ENCODE measurements at places on chromosomes 2 and 18.

DNA sequence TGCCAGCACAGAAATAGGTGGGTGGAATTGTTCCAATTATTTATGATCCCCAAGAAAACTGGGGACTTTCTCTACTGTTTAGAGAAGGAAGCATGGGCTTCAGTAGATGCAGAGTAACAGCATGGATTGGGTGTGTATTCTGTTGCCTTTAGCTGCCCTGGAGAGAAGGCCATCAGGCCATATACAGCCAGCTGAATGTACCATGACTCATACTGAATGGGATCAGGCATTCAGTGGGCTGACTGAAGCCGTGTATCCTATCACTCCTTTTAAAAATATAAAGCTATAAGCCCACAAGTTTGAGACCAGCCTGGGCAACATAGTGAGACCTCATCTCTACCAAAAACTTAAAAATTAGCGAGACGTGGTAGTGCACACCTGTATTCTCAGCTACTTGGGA, 16.7 kb upstream of the PLEKHM3 start:
- DNase-seq, result no peak

DNA sequence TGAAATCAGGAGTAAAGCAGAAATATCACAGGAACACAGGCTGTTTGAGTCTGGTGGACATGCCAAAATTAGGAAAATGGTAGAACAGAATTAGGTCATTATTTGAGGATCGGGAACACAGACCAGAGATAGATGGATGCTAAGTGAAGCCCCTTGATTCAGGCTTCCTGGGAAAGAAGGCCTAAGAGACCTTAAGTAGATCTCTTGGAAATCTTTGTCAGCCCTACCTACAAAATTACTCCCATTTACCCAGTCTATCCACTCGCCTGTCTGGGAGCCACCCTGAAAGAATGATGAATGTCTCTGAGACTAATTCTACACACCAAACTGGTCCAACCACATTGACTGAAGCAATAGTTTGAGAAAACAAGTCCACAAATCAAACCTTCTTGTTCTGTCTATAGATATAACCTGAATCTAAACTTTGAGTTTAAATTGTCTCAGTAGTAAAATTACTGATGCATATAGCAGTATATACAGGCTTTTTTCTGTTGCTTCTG, 36.6 kb upstream of the TANK start:
- peak; percentile 9 for DNase-seq

DNA sequence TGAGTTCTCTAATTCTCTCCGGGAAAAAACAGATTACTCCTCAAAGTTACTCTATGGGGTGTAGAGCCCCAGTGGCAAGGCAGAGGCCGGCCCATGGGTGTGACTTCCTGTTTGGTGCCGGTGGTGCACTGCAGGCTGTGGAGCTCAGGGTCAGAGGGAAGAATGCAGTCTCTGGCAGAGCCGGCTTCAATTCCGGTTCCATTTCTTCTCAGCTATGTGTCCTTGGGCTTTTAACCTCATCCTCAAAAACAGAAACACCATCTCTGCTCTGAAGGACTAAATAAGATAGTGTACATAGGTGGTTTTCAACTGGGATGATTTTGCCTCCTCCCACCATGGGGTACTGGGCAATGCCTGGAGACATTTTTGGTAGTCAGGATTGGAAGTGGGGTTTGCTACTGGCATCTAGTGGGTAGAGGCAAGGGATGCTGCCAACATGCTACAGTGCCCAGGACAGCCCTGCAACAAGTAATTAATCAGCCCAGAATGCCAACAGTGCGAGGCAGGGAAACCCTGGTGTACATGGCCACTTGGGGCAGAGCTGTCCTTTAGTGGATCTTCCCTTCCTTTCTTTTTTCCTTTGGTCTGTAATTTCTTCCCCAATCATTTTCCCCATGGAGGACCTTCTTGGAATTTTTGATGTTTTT, 81.2 kb downstream of the INSIG2 start:
- no peak for DNase-seq

DNA sequence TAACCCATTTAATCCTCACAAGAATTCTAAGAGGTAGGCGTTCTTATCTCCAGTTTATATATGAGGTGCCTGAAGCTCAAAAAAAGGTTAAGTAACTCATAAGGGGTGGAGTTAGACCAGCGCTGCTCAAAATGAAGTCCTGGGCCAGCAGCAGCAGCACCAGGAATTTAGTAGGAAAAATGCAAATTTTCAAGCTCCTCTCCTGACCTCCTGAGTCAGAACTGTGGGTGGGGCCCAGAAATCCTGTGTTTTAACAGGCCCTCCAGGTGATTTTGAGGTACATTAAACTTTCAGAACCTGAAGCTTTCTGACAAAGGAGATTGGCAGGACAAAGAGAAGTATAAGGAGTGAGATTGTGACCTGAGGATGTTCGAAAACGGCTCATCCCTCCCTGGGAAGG, 66.0 kb upstream of the CCDC85A start:
- DNase-seq, result no peak

DNA sequence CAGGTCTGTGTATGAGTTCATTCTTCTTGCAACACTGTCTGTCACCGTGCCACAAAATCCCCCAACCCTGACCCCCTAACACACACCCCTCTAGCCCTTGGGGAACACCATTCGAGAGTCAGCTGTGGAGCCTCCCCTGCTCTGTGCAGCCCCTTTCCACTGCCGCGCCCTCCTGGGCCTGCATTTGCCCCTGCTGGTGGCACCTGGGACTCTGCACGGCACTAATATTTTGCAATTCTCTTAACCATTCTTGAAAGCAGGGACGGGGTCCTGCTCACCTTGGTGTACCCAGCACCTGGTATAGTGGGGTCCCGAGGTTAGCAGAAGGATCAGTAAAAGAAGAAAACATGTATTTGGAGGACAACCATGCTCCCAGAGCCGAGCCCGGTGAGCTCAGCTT, 124.0 kb downstream of the HDAC4 start:
- no peak for DNase-seq

DNA sequence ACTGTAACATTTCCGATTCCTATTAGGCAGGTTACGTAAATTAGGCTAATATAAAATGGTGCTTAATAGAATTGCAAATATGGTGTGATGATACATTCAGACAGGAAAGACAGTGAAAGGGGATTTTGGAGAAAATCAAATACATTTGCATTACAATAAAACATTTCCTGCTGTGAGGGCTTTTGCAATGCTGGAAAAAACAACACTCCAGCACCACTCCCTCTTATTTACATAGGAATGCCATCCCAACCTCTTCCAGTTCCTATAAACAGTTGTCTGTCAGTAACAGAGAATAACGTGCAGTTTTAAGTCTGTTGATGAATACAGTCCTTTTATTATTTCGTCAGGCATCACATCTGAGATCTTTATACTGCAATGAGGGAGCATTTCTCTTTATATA, 298.8 kb upstream of the FANCL start:
- peak; percentile 54 for DNase-seq

GRCh38 chr18:56723068-56723467, 71.9 kb downstream of the WDR7 start:
- DNase-seq, result no peak

GRCh38 chr2:144479138-144479537, 40.8 kb downstream of the ZEB2 start:
- DNase-seq, result peak; percentile 40

DNA sequence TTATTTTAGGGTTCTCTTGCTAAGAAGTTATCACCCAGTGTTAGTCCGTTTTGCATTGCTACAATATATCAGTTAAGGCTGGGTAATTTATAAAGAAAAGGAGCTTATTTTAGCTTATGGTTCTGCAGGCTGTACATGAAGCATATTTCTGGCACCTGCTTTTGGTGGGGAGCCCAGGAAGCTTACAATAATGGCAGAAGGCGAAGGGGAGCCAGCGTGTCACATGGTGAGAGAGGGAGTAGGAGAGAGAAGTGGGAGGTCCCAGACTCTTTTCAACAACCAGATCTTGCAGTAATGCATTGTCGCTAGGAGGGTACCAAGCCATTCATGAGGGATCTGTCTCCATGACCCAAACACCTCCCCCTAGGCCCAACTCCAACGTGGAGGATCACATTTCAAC, 688.8 kb upstream of the PIK3C3 start:
- DNase-seq, result no peak

DNA sequence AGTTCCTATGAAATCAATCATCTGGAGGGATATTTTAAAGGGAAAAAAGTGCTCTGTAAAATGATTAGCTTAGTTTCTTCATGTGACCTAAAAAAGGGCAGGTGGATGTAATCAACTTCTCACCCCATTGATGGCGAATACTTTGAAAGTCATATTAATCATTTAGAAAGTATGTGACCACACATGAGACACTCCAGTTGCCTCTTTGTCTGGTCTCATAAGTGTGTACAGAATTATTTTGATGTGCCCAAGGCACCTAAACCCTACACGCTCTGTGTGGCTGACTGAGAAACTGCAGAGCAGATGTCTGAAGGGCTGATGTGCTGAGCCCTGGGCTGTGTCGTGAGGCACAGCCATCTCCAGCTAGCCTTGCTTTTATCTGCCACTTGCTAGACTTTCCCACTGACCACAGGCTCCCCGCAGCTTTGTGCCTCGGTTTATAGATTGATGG, 26.9 kb downstream of the SGPP2 start:
- DNase-seq, result no peak

- no peak for DNase-seq
Measured at GRCh38 chr2:145573608-145574007, 1053.7 kb upstream of the ZEB2 start.

- no peak for DNase-seq
Measured at GRCh38 chr2:28432362-28432761, 39.7 kb downstream of the FOSL2 start.

GRCh38 chr2:23322567-23323197, 62.3 kb upstream of the KLHL29 start:
- DNase-seq, result no peak

DNA sequence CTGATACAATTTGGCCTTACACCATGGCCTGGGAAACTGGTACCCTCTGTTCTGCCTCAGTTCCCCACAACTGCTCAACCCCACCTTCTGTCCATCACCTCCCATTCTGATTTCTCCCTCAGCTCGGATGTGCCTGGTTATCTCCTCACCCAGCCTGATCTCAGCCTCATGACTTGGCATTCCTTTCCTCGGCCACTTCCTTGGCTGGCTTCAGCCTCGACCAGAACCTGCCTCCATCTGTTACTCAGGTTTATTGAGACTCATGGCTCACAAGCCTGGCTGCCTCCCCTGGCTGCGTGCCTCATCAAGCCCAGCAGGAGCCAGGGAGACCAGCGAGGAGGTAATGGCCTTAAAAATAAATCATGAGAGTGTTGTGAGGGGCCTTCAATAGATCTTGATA, 356.2 kb upstream of the SPRED2 start:
- DNase-seq, result no peak

GRCh38 chr18:24055009-24055804, 40.7 kb downstream of the TTC39C start:
- DNase-seq, result no peak

DNA sequence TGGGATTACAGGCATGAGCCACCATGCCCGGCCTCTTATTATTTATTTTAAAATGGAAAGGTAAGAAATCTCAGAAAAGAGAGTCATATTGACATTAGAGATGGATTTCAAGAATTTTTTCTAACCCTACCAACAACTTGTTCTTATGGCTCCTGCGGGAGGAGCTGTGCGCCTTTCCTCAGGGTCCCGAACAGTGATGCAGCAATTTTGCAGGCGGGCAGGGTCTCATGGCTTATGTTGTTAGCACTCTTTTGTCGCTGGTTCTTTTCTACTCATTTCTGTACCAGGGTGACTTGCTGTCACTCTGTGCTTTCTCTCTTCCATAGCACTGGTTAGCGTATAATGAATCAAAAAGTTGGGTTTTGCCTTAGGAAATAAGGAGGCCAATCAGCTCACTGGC, 148.8 kb upstream of the DLGAP1 start:
- peak; percentile 10 for DNase-seq

DNA sequence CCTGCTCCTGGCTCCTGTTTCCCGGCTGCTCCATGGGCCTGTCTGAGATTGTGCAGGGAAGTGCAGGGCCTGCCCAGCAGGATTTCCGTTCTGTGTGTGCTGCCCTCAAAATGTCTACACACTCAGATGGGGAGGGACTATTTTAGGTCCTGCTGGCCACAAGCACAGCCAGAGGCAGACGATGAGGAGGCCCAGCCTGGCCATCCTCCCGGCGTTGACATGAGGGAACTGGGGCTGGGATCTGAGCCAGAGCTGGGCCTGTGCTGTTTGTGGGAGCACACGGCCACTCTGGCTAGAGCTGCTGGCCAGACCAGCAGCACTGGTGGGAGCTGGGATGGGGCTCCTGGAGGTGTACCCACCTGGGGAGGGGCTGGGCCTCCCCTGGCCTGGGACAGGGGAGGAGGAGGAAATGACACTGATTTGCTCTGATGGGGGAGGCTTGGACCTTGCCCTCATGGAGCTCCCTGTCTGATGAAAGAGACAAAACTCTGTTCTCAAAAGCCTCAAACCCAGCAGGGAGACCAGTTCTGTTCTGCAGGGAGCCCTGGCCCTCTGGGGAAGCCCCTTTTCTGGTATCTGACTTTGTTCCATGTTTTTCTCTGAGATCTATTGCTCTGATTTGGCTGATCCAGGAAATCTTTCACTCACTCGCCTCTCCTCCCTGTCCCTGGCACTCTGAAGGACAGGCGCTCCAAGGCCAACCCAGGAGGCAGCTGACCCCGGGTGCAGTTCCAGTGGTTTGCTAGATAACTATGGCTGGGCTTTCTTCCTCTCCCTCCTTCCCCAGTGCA, 161.8 kb downstream of the DYSF start:
- peak; percentile 13 for DNase-seq

DNA sequence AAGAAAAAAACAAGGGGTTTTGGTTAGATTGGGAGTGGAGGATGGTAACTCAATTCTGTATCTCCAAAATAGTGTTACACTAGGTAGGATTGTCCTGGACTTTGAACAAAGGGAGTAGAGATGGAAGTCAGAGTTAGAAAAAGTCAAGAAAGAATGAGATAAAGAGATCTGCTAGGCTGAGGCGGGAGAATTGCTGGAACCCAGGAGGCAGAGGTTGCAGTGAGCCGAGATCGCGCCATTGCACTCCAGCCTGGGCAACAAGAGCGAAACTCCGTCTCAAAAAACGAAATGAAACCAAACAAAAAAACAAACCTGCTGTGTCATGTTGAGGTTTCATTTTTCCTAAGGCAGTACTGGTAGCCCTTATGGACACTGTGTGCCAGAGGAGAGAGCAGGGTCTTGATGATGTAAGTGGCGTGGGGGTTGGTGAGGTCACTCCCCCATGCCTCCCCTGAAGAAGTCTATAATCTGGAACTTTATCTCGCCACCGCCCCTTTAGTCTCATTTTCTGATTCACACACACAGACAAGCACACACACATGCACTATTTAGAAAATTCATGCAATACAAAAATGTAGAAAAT, 10.5 kb downstream of the DRC1 start:
- DNase-seq, result no peak

- peak; percentile 40 for DNase-seq
Measured at GRCh38 chr2:109318150-109318948, 189.3 kb downstream of the SH3RF3 start.

DNA sequence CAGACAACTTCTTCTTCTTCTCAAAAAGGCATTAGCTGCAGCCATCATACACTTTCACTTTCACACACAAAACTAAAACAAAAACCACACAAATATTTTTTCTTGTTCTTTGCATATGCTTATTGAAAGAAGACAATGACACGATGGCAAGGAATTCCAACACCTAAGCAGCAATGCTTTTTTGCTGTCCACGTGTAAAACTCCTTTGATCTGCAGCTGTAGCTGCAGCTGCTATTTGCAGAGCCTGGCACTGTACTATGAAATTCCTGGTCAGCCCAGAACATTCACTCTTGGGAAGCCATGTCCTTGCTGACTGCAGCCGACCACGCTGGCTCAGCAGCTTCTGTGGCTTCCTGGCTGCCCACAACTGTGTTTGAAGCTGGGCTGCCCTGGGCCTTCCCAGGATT, 316.2 kb downstream of the CDH2 start:
- no peak for DNase-seq

GRCh38 chr2:240789051-240789453, 31.0 kb downstream of the KIF1A start:
- DNase-seq, result no peak

- DNase-seq, result no peak
Measured at GRCh38 chr2:161161074-161161706, 962 bp downstream of the TANK start.
